ENCODE measurements at places on chromosomes 5 and 9. TPM values are rescaled to one million over a fixed set of nuclear protein-coding genes. Genes with fewer than 3 reads are reported as not detected.

Gene TICAM2
- 6.8 TPM for polyA plus RNA-seq

- DNase-seq, result no peak
Measured at GRCh38 chr9:94937214-94937903, 210.9 kb downstream of the AOPEP start.

Gene IFT74
- polyA plus RNA-seq, result 30.7 TPM

Gene TAF1L
- 0.08 TPM for polyA plus RNA-seq

DNA sequence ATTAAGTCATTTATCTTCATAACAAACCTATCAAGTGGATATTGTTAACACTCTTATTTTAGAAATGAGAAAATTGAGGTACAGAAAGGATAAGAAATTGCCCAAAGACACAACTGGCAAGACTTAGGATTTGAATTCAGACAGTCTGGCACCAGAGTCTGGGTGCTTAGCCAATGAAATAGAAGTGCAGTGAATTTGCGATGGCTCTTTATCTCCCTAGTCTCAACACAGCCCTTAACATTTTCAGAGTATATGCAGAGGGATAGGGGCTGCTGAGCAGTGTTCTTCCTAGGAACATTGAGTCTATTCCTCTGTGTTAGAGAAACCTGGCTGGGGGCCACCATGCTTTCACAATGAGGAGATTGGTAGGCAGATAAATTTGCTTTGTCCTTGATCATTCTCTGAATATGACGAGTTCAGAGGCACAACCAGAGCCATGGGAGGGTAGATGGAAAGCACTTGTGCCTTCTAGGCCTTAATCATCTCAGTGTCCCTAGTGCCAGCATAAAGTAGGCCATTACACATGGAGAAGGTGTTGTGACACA, 6.1 kb upstream of the FSD1L start:
- DNase-seq, result no peak

GRCh38 chr9:2161661-2162060, 146.5 kb downstream of the SMARCA2 start:
- no peak for DNase-seq

- no peak for DNase-seq
Measured at GRCh38 chr9:101387871-101388506, 3.2 kb upstream of the BAAT start.

Gene TAS2R1
- not detected for polyA plus RNA-seq

DNA sequence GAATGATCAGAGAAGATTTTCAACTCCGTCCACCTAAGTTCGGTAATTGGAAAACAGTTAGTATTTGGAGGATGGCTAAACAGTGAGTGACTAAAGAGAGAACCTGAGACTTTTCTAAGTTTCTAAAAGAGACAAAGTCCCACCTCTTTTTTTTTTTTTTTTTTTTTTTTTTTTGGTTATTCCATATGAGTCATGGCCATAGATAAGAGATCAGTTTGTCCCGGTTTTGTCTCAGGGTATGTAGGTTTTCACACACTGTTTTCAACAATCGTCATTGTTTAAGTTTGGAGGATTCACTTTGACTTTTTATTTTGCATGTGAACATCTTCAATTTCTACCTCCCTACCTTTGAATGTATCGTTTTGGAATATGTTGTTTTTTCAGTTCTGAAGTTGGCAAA, 85.9 kb downstream of the NTRK2 start:
- no peak for DNase-seq

Gene INSL6
- 1.1 TPM for polyA plus RNA-seq

- DNase-seq, result no peak
Measured at GRCh38 chr5:127609957-127610356, 38.9 kb upstream of the CTXN3 start.

Gene PCDHB4
- polyA plus RNA-seq, result 2.0 TPM

GRCh38 chr5:170737591-170737990, 45.9 kb upstream of the GABRP start:
- no peak for DNase-seq

GRCh38 chr5:67771221-67771620, 444.3 kb upstream of the PIK3R1 start:
- no peak for DNase-seq

DNA sequence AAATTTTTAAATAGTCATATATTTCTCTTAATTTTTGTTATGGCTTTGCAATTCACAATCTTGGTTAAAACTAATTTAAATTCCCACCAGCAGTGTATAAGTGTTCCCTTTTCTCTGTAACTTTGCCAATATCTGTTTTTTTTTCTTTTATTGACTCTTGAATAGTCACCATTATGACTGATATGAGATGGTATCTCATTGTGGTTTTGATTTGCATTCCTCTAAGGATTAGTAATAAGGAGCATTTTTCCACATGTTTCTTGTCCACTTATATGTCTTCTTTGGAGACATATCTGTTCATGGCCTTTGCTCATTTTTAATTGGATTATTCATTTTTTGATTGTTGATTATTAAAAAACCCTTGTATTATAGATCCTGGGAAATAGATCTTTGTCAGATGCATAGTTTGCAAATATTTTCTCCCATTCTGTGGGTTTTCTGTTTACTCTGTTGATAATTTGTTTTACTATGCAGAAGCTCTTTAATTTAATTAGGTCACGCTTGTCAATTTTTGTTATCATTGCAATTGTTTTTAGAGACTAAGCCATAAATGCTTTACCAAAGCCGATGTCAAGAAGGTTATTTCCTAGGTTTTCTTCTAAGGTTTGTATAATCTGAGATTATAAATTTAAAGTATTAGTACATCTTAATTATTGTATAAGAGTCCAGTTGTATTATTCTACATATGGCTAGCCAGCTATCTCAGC, 610.9 kb downstream of the CHSY3 start:
- no peak for DNase-seq

GRCh38 chr9:9729082-9729481, 883.7 kb downstream of the PTPRD start:
- no peak for DNase-seq

DNA sequence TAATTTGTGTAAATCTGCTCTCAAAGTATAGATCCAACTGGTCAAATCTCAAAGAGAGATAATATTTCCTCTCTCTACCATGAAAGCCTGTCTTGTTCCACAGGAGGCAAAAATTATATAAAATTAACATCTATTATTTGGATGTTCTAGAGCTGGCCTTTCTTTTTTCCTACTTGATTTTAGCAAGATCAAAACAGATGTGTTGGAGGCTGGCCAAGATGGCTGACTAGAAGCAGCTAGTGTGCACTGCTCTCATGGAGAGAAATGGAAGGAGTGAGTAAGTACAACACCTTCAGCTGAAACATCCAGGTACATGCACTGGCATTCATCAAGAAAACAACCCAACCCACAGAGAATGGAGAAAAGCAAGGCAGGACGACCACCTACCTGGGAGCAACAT, 298.6 kb upstream of the SLC24A2 start:
- DNase-seq, result no peak

GRCh38 chr9:26292943-26293342, 599.7 kb downstream of the CAAP1 start:
- DNase-seq, result no peak

- no peak for DNase-seq
Measured at GRCh38 chr5:136529081-136529480, 163.7 kb upstream of the TRPC7 start.

Gene PCDHB3
- 2.8 TPM for polyA plus RNA-seq

DNA sequence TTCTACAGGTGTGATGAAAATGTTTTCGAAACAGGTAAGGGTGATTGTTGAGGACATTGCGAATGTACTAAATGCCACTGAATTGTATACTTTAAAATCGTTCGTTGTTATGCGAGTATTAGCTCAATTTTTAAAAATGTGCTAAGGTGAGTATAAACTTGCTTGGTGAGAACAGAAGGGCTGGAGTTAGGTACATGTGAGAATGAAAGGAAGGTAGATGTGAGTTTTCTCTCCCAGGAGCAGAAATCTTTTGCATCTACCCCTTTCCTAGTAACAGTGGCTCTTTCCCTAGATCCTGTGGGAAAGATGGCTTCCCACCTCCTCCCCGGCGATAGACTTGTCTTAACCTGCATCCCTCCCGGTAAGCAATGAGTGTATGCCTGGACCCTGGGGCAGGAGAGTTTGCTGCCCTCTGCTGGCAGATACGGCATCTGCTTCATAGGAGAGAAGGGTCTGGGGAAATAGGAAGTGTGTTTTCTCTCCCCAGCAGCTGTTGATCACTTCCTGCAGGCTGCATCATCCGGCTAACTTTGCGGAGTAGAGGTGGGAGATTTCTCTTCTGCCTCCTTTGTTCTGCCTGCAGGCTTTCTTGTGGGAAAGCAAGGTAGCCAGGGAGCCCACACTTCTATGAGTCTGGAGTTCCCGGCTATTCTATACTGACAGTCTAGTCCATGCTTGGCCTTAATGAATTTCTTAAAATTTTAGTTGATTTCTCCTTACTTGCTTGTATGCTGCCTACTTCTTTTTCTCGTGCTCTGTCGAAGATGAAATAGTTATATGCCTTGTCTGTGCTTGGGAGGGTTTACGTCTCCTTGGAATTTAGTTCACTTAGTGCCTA, 373.3 kb upstream of the SEMA6A start:
- DNase-seq, result no peak

DNA sequence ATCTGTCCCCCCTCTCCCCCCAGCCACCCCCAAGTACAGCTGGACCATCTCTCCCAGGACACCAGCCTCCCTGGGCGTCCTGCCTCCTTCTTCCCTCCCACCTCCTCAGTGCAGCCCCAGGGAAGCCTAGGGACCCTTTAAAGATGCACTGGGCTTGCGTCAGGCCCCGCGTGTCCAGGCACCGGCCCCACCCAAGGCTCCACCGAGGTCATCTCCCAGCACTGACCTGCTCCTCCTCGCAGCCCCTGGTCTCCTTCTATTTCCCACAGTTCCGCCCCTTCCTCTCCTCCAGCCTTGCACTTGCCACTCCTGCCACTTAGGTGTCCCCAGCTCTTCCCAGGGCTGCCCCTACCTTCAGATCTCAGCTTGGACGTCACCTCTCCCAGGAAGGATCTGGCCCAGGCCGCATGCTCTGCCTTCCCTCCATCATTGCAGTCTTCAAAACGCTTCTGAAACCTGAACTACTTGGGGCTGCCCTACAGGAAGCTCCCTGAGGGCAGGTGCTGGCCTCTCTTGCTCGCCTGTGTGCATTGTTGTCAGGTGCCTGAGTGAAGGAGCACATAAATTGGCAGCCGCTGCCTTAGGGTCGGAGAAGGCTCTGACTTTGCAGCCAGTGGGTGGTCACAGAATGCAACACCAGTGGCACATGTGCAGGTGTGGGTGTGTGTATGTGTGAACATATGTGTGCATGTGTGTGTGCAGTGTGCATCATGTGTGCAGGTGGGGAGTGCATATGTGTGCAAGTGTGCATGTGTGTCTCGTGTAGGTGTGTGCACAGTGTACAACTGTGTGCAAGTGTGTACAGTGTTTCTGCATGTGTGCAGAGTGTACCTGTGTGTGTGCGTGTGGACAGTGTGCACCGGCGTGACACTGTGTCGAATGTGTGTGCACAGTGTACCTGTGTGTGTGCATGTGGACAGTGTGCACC, 152.9 kb downstream of the C9orf50 start:
- no peak for DNase-seq

- no peak for DNase-seq
Measured at GRCh38 chr5:124707520-124707919, 38.9 kb downstream of the ZNF608 start.

DNA sequence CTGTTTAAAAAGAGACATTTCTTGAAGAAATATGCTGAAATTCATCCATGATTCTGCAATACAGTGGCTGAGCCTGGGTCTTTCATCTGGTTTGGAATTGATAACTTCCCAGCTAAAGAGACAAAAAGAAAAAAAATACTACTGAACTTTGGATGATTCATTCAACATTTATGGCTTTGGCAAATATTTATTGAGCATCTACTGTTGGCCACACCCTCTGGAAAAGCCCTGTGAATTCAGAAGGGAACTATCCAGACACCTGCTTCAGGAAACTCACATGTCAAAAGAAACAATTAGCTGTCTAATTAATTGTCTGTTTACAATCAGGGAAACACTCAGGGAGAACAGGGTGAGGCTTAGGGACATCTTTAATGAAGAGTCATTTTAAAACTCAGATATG, 17.8 kb upstream of the ZNF622 start:
- DNase-seq, result no peak

Gene COL23A1
- 6.7 TPM for polyA plus RNA-seq

- DNase-seq, result no peak
Measured at GRCh38 chr9:6785682-6786081, 27.9 kb downstream of the KDM4C start.

DNA sequence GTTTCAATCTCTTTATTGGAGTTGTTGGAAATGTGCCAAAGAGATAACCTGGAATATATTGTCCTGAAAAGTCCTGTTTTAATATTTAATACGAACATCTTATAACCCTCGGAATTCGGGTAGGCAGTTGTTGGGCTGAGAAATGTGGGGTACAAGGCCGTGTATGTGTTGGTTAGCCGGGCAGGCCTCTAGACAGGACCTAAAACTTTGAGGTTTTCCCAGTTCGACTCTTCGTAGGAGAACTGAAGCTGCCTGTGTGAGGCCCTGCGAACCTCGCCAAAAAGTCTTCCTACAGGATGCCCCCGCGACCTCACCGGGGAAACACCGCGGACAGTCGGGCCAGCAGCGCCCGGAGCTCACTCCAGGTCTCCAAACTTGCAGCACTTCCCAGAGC, 583 bp upstream of the TJP2 start:
- peak; percentile 40 for DNase-seq

Gene DMRT3
- not detected for polyA plus RNA-seq

GRCh38 chr5:2514484-2514883, 237.0 kb downstream of the IRX2 start:
- no peak for DNase-seq

Gene MSANTD3
- polyA plus RNA-seq, result 23.4 TPM

- DNase-seq, result no peak
Measured at GRCh38 chr5:168935183-168935582, 356.0 kb upstream of the PANK3 start.

GRCh38 chr9:122336866-122337555, 33.8 kb upstream of the PTGS1 start:
- DNase-seq, result no peak

DNA sequence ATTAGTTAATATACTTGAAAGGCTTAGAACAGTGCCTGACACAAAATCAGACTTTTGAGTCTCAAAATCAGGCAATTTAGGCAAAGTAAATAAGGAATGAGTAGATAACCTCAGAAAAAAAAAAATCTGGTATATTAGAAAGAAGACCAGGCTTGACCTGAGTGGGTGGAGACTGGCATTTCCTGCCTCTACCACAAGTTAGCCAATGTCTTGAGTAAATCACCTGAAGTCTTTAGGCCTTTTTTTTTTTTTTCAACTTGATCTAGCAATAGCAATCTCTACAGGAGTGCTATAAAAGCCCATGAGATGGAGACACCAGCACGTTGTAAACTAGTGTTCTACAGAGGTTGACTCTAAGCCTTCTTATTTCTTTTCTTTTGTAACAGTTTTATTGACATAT, 104.2 kb upstream of the RASEF start:
- no peak for DNase-seq

- no peak for DNase-seq
Measured at GRCh38 chr5:27328480-27328879, 290.1 kb upstream of the CDH9 start.

Gene CYLC2
- polyA plus RNA-seq, result not detected

Gene MARVELD2
- polyA plus RNA-seq, result 24.2 TPM

- no peak for DNase-seq
Measured at GRCh38 chr5:148042881-148043280, 20.9 kb upstream of the SPINK5 start.

Gene FREM1
- polyA plus RNA-seq, result 89.7 TPM

- no peak for DNase-seq
Measured at GRCh38 chr5:127056896-127057295, 16.4 kb downstream of the C5orf63 start.

Data from right lung (tissue), 10 donors.